ENCODE measurements at places on chromosomes 1 and 21.

DNA sequence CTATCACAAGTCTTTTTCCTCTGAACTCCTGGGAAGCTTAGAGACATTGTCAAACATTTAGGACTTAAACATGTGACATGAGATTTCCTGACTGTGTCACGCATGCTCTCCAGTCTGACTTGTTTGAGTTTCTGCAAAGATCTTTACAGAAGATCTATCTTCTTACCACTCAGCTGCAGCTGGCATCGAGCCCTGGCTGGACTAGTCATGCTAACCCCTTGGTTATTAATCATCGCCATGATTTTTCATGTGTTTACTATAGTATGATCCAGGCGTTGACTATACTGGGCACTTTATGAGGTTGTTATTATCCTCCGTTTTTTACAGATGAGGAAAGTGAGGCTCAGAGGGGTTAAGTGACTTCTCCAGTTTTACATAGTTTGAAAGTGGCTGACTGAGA is 18.1 kb upstream of the IRF2BP2 start:
- DNase-seq = no peak

DNA sequence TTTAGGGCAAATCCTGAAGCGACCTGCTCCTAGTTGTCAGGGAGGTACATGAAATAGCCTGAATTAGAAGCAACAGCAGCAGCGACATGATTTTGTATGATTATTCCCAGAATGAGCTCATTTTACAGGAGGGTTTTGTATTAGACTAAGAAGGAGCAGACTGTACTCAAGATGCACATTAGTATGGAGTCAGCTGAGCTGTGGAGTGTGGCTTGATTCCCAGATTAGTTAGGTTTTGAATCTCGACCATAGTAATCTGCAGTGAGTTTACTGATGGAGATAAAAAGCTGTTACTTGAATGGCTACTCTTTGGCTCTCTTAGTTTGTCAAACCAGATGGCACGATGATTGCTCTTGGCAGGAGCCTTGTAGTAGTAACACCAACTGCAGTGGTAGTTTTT is 143.1 kb downstream of the PHTF1 start:
- DNase-seq = no peak

DNA sequence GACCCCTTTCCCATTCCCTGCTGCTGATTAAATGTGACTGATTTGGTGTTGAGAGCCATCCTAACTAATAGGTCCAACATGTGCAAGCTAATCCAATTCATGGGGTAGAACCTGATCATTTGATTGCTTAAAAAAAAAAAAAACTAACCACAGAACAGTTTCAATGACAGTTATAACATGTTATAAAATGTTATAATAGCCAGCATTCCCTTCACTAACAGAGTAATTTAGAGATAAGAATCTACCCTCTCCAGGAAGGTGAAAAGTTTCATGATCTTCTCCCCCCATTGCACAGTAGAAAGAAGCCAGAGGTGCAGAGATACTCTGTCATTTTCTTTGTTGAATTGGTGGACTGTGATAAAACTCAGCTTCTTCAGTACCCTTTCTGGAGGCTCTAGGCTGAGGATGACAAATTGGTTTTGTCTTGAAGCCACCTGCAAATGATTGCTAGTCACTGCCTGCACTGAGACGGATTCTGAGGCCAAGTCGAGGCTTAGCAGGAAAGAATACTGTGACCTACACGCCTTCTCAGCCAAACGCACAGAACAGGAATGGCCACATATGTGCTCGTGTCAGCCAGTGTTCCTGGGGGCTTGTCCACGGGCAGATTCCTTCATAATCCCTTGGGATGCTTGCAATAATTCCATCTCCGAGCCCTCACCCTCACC is 215.7 kb upstream of the IRF2BP2 start:
- DNase-seq = no peak

GRCh38 chr1:178275553-178275952 is 181.6 kb downstream of the RASAL2 start:
- DNase-seq = no peak

- DNase-seq = peak; percentile 64
Measured at GRCh38 chr1:162944974-162945674, 84.1 kb upstream of the CCDC190 start.

GRCh38 chr1:203797948-203798655 is 2.7 kb downstream of the ZBED6 start:
- peak; percentile 14 for DNase-seq

GRCh38 chr1:32874860-32875752 is 4.4 kb upstream of the FNDC5 start:
- no peak for DNase-seq

DNA sequence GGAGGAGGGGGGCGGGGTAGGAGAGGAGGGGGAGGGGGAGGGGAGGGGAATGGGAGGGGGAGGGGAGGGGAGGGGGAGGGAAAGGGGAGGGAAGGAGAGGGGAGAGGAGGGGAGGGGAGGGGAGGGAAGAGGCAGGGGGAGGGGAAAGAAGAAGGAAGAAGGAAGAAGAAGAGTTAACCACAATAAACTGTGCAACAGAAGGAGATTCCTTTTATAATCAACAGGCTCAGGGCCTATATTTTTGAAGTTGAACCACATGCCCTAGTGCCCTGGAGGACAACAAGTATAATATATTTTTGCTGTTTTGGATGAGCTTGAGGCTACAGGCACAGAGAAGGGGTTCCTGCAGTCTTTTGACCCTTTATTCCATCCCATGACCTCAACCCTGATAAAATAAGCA is 228.2 kb upstream of the IRF2BP2 start:
- no peak for DNase-seq

- no peak for DNase-seq
Measured at GRCh38 chr1:182181167-182181572, 119.7 kb upstream of the ZNF648 start.

DNA sequence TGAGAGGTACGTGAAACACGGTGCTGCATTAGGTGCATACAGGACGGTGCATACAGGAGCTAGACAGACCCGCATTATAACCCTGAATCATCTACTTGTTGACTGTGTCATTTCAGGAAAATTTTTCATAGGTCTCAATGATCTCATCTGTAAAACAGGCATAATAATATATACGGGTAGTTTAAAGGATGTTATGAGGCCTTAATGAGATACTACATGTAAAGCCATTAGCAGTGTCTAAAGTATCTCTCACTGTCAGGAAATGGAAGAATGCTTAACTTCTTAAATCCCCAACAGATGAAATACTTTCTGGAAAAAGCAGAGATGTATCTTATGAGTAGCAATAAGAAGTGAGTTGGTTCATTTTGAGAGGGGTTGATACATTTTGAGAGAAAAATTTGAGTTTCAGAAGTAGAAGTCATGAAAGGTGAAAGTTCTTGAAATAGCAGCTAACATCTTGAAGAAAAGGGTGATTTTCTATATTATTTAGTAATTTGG is 669.6 kb downstream of the PTPRC start:
- no peak for DNase-seq

GRCh38 chr1:170931650-170932049 is 3.7 kb upstream of the MROH9 start:
- DNase-seq = no peak

- DNase-seq = no peak
Measured at GRCh38 chr1:206770531-206771337, at the start of gene IL19. Gene IL19, plus strand, starts transcription at chr1:206770773. Its CDS starts 65,890 bp downstream, at chr1:206836663.

- no peak for DNase-seq
Measured at GRCh38 chr21:24188506-24188905, 1418.8 kb downstream of the MRPL39 start.
